CD4-positive, alpha-beta T cell treated with Interleukin-17A for 1 hour (primary cell): ENCODE measurements at places on chromosomes 5 and 9.

GRCh38 chr5:76789991-76790581, 28.7 kb upstream of the F2RL1 start:
- DNase-seq, result no peak

DNA sequence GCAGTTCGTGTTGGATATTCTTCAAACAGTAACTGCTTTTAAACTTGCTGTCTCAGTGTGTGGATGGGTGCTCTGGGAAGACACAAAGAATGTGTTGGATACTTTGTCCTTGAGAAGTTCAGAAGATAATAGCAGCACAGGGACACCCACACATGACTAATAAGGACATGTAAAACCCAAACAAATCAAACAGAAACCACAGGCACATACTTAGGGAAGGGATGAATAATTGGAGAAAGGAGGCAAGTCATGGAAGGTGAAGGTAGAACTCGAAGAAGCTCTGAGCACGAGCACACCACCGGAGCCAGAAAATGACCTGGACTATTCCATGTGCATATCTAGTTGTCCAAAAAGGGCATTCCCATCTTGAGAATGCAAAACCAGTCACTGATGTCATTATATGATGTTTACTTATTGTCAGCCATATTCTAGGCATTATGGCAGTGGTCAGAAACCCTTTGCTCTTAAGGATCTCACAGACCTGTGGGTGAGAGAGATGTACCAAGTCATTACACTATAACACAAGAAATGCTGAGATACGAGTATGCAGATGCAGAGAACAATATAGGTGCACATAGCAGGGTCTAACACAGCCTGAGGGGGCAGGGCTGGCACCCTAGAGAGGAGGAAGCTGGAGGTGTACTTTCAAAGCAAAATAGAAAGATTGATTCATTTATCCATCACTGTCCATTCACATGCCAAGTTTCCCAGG, 152.9 kb downstream of the PIK3R1 start:
- no peak for DNase-seq

DNA sequence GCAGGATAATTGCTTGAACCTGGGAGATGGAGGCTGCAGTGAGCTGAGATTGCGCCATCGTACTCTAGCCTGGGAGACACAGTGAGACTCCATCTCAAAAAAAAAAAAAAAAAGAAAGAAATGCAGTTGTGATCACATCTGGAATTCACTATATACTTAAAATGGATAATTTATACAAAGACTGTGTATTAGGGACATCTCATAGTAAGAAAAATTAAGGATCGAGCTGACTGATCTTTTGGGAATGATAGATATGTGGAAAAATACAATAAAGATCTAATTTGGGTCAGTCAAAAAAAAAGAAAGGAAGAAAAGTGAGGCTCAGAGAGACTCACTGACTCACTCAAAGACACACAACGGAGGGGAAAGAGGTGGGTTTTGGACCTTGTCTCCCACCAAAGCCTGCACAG, 73.2 kb upstream of the STXBP1 start:
- no peak for DNase-seq

DNA sequence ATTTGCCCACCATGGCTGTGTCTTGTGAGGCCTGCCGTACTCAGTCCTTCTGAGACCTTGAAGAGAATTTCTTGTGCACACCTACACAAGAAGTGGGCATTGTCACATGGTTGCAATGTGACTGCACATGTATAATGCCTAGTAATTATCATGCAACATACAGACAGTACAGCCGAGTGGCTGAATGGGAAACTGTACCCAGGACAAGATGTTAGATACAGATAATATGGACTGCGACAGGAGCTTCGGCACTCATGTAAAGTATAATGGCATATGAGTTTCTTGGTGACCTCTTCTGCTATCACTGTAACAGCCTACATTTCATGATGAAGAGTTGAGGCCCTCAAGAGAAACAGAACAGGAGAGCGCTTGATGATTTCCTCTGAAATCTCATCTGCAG, 4.8 kb upstream of the PRKACG start:
- DNase-seq, result no peak

GRCh38 chr9:92160786-92161185, 45.6 kb upstream of the SPTLC1 start:
- DNase-seq, result no peak

- DNase-seq, result no peak
Measured at GRCh38 chr5:170111088-170111785, 5.5 kb downstream of the FOXI1 start.

DNA sequence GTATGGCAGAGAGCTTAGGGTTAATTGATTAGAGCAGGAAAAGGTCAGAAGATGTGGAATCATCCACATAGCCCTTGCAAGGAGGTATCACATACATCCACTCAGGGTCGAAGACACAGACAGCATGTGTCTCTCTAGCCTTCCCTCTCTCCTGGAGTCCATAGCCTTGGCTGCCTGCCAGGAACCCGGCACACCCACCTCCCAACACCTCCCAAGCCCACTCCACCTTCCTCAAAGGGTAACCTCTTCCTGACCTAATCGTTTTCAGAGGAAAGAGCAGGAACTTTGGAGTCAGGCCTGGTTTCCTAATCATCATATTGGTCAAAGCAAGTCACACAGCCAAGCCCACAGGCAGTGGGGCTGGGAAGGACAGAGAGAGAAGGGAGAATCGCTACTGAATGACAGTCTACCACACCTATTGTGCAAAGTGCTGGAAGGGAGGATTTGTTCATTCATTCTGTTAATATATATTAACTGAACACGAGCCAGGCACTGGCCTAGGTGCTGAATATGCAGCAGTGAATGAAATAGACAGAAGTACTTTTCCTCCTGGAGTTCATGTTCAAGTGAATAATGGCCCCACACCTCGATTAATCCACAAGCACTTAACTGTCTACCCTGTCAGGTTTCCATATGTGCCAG, 107.8 kb downstream of the KCNIP1 start:
- DNase-seq, result no peak

GRCh38 chr5:41852293-41852692, 17.9 kb downstream of the OXCT1 start:
- no peak for DNase-seq

DNA sequence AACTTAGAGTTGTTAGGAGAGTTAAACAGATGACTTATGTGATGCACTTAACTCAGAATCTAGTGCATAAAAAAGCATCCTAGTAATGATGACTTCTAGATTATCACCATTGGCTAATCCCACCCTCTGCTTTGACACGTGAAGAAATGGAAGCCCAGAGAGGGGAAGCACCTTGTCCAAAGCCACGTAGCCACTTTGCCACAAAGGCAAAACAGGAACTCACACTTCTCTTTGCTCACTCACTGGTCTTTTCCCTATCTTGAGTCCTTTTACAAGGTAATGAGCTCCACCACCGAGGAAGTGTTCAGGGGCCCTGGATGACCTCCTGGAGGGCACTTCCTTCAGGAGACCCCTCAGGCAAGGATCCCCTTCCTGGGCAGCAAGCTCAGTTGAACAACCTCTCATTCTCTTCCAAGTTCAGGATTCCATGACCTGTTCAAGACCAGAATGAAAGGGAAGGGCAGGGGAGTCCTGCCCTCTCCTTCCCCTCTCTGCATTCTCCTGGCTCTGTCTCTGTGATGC, 89.7 kb downstream of the HRH2 start:
- no peak for DNase-seq

- no peak for DNase-seq
Measured at GRCh38 chr5:91343916-91344315, 39.2 kb downstream of the ARRDC3 start.

DNA sequence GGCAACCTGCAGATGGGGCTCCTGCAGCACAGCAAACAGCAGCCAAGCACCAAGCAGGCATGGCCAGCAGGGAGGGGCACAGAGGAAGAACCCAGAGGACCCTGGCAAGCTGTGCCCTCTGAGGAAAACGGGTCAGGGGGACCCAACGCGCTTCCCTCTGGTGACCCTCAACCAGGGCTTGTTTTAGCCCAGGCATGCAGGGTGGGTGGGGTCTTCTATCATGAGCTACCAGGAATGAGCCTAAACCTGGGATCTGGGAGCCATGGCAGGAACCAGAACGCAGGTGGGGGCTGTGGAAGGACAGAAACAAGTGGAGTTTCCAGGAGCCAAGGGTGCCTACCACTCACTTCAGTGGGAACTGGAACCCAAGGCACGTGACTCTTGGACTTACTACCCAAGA, 20.9 kb downstream of the IPPK start:
- no peak for DNase-seq

DNA sequence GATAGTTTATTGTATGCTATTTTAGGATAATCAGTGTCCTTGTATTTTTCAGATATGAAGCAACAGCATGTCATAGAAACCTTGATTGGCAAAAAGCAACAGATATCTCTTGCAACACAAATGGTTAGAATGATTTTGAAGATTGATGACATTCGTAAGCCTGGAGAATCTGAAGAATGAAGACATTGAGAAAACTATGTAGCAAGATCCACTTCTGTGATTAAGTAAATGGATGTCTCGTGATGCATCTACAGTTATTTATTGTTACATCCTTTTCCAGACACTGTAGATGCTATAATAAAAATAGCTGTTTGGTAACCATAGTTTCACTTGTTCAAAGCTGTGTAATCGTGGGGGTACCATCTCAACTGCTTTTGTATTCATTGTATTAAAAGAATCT, 14.5 kb downstream of the CCT5 start:
- no peak for DNase-seq

DNA sequence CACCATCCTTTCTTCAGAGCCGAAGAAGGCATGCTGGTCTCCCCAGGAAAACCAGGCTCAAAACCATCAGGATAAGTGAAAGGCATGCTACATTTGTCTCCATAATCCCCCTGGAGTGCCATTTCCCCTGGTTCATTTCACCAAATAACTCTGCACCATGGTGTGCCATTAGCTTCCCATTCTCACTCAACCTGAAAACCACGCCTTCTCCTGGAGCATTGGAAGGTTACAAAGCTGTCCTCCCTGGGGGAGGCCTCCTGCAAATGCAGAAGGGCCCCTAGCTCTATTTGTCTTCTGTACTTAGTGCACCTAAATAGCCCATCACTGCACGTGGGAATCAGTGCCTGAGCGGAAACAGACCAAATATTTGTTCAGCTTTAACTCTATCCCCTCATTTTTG, 90.2 kb upstream of the ICE1 start:
- DNase-seq, result no peak

GRCh38 chr5:58357121-58357520, 102.8 kb downstream of the PLK2 start:
- DNase-seq, result no peak

- DNase-seq, result no peak
Measured at GRCh38 chr9:16868701-16869100, 1.8 kb downstream of the BNC2 start.

DNA sequence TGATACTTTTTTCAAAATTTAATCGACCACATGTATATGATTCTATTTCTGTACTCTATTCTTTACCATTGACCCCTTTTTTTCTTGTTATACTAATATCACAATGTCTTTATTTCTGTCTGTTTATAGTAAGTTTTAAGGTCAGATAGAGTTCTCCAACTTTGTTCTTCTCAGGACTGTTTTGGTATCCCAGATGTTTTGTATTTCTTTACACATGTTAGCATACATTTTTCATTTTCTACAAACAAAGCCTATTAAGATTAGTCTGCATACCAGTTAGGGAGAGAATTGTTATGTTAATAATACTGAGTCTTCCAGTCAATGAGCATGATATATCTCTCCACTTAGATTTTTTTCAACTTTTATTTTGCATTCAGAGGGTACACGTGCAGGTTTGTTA, 8.2 kb upstream of the CAMK4 start:
- no peak for DNase-seq

DNA sequence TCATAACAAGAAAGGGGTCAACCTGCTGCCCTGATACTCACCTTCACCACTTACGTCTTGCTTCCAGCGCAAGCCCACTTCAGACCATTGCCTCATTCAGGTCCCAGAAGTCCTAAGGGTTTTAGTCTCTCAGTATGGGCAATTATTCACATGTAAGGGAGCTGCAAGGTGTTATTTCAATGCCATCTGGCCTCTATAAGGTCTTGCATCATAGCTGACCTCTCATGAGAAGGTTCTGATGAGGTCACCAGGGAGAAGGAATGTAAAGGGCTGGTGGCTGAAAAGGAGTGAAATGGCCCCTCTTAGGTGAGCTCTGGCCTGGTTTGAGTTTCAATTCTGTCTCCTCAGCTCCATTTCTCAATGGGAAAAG, 1.5 kb upstream of the MARCHF3 start:
- no peak for DNase-seq

- no peak for DNase-seq
Measured at GRCh38 chr5:135135530-135136226, 101.7 kb upstream of the PITX1 start.

DNA sequence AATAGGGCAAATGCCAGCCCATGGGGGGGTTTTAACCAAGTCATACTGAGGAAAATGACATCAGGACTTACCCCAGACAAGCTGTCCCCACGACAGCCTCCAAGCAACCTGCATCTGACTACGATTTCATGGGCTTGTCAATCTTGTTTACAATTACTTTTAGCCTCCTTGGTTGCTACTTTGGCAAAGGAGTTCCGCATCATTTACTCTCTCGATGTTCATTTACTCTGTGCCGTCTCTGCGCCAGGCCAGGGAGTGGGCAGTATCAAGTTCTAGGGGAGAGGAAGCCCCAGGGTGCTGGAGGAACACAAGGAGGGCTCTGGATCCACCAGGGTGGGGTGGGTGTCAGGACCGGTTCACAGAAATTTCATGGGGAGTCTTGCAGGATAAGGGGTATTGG, 23.9 kb downstream of the PTPN3 start:
- DNase-seq, result no peak

DNA sequence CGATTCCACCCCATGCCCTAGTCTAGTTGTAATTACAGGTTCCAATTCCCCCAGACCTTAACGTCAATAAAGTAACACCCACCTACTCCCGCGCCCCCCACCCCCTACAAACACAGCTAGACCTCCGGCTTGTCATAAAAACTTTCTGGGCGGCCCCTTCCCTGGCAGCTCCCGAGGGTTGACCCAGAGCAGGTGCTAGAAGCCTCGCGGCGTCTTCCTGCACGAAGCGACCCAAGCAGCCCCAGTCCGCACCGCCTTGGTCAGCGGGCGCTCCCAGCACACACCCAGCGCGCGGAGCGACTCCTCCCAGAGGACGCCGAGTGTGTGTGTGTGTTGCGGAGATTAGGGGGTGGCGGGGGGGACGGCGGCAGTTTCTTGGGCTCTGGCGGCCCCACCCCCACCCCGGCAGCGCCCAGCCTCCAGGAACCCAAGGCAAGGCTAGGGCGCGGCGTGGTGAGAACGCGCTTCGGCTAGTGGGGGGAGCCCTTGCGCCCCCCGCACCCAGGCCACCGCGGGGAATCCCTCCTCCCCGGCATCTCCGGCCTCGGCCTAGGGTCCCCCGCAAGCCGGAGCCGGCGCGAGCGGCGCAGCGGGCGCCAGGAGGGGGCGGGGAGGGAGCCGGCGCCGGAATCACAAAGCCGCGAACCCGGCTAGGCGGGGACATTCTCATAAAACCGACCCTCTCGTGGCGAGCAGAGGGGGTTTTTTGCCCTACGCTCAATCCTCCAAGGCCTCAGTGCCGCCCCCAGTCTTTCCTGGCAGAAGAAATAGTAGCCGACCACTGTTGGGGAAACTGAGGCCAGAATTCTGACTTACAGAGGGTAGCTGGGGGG, 2.2 kb downstream of the PCDH1 start:
- peak; percentile 9 for DNase-seq

GRCh38 chr9:126752376-126752775, 52.5 kb upstream of the ZBTB43 start:
- DNase-seq, result no peak

- DNase-seq, result no peak
Measured at GRCh38 chr5:88364991-88365390, 96.3 kb upstream of the TMEM161B start.
